Stimulated activated CD8-positive, alpha-beta memory T cell treated with anti-CD3 and anti-CD28 coated beads, Interleukin-15, amount 100 ng/mL, for 1 hour (primary cell): ENCODE measurements at places on chromosomes 2 and 18.

DNA sequence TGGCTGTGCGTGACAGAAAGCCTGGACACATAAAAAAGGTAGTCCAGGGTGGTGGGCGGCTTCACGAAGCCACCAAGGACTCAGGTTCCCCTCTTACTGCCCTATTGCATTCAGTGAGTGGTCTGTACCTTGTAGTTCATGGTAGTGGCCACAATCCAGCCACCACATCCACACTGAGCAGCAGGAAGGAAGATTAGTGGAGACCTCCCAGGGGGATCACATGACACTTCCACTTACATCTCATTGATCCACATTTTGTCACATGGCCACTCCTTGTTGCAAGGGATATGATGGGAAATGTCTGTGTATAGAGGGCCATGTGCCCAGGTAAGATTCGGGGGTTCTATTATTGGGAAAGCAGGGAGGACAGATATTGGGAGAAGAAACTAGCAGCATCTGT lies 13.7 kb downstream of the IL1R2 start:
- no peak for DNase-seq

- DNase-seq, result no peak
These were observed 11.2 kb upstream of the WIPF1 start for GRCh38 chr2:174608866-174609214.

GRCh38 chr2:43251171-43251731 lies 24.8 kb upstream of the ZFP36L2 start:
- no peak for DNase-seq

DNA sequence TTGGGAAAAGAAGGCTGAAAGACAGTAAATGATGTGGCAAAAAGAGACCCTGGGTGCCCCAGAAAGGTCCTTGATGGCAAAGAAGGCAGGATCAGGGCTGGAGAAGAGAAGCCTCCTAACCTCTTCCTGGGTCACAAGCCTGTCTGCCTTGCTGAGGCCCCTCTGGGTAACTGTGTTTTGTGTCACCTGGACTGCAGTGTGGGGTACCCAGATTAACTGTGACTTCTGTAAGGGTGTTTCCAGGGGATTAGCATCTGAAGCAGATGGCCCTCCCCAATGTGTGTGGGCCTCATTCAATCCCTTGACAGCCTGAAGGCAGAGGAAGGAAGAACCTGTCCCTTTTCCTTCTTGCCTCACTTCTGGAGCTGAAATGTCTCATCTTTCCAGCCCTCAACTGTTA lies 35.6 kb upstream of the APCDD1 start:
- no peak for DNase-seq

DNA sequence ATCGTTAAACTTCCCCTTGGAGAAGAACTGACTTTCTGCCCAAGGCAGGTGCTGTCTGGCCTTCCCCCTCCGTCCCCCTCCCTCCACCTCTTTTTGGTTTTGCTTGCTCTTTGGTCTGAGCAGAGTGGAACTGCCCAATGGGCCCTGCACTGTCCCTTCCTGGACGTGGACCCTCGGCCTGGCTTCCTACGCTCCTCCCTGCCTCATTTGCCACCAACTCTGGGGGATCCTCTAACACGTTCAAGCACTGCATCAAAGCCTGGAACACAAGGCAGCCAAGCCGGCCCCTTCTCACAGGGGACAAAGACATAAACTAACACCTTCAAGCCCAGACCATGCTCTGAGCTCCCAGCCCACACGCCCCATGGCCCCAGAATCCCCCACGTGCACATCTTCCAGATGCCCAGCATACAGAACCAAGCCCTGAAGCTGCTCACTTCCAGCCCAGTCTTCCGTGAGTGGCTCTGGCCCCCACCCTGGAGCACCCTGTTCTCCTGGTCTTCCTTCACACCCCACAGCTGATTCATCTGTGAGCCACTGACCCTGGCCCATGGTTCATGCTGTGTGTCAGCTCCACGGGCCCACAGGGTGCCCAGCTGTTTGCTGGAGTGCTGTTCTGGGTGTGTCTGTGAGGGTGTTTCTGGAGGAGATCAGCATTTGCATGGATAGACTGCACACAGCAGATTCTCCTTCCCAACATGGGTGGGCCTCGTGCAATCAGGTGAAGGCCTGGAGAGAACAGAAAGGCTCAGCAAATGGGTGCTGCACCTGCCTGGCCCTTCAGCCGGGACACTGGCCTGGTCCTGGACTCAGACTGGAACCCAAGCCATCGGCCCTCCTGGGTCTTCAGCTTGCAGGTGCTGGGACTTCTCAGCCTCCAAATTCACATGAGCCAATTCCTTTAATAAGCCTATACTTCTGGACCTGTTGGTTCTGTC lies 247.1 kb upstream of the SALL3 start:
- no peak for DNase-seq

GRCh38 chr2:64119369-64119768 lies 24.9 kb downstream of the PELI1 start:
- no peak for DNase-seq

- no peak for DNase-seq
These were observed 100.1 kb upstream of the RNF152 start for GRCh38 chr18:61992923-61993322.

DNA sequence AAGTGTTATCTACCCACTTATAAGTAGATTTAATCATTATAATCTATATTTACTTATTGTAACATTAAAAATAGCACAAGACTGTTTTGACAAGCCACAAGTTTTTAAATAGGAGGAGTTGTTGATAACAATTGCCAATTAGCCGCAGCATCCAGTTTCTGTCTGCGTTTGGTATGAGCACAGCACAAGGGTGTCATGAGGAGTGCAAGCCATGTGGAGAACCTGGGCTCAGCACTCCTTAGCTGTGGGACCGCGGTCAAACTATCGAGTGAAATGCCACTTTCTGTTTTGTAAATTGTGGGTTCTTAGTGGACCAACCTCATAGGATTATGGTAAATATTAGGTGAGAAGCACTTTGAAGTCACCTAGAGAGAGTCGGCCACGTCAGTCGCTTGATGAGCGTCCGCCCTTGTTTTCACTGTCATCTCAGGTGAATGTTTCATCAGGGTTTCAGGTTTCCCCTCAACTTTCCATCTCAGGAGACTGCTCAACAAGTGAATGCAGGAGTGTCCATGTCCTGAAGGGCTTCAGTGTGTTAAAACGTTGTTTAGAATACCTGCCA lies 294.5 kb downstream of the ZNF407 start:
- no peak for DNase-seq

- DNase-seq, result no peak
These were observed 262.1 kb downstream of the LPIN1 start for GRCh38 chr2:12008425-12009061.

DNA sequence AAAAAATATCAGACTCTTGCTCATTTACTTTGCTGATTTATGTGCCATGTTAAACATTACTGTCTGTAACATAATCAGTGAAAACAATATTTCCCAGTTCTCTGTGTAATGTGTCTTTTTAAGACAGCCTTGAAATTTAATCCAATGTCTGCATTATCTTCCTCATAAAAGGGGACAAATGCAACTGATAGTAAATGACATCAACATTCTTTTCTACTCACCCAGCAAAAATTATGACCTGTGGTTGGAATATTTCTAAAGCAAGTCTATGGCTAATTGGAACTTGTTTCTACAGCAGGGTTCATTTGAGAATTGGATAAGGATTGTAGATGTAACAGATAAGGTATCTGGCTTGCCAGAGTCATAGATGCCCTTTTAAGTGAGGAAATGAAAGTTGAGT lies 34.8 kb downstream of the C1D start:
- DNase-seq, result no peak

DNA sequence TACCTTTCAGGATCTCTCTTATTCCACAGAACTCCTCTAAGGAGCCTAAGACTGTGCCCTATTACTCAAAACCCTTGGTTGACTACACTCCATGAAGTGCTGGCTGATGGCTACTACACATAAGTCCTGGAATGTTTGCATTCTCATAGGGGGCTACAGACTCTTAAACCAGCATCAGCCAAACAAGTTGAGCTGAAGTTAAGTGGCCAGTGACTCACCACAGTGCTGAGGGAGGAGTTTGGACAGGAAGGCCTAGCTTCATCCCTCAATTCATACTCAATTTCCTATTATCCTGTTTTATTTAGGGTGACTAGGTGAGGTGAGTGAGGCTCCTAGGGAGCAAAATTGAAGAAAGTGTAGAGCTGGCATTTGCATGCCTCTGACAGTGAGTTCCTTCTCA lies 246.7 kb downstream of the SMAD2 start:
- no peak for DNase-seq

DNA sequence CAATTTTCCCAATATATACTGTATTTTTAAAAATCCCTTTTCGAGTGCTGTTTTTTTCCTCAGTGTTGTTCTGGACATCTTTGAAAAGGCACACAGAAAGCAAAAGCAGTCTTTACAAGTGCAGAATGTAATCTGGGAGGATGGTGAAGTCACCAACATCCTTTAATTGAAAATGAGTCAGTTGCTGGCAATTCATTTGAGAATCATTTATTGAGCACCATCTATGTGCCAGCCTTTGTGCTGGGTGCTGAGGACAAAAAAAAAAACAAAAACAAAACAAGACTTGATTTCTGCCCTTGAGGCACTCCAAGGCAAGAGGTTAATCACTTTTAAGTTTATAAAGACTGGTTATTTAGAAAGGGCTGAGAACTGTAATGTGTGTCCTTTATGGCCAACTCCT lies 46.7 kb upstream of the ACVR1 start:
- DNase-seq, result no peak

DNA sequence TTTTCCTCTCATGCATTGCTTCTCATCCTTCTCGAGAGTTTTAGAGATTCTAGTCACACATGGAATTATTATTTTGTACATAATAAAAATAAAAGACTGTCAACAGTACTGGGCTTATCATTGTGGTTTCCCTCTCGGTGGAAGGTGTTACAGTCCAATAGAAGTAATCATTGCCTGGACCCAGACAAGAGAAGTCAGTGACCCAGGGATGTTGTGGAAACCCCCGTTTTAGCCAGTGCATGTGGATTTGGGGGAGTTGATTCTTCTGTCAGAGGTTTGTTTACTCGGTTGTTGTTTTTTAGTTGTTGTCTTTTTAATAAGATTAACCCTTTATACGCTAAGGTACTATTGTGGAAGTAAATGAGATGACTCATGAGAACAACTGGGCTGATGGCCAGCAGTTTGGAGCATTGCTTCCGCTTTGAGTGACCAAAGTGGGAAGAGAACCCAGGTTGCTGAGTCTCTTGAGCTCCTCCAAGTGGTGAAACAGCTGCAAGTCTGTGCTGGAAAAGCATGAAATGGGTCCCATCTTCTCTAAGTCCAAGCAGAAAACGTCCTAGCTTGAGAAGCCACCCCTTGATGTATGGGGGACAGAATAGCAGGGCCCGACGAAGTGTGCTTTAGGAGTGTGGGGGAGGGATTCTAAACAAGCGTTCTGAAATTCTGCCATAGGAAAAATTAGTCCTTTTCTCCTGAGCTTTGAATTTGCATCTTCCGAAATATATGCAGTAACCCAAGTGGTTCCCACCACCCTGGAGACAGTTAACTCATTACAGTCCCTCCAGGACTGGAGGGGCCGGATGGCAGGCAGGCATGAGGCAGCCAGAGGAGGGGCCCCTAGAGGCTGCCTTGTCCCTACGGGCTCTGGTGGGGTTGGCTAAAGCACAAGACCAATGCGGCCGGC lies 61.8 kb upstream of the GPR45 start:
- no peak for DNase-seq

DNA sequence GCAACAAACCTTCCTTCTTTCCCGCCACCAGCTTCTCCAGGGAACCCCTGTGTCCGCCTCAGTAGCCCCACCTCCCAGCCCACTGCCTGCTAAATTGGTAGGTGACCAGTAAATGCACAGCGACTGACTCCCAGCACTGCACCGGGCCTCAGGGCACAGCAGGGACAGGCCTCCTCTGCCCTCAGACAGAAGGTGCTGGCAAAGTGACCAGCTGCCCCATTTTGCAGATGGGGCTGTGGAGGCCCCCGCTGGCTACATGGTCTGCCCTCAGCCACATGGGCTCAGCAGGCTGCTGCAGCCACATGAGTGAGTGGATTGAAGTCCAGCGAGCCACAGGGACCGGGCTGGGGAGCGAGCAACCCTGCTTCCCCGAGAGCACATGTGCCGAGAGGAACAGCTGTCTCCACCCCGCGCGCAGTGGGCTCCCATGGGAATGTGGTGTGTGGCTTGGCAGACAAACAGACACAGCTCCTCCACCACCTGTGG lies 7.8 kb upstream of the NPPC start:
- DNase-seq, result no peak

GRCh38 chr2:209431701-209432100 lies 7.9 kb downstream of the MAP2 start:
- no peak for DNase-seq

DNA sequence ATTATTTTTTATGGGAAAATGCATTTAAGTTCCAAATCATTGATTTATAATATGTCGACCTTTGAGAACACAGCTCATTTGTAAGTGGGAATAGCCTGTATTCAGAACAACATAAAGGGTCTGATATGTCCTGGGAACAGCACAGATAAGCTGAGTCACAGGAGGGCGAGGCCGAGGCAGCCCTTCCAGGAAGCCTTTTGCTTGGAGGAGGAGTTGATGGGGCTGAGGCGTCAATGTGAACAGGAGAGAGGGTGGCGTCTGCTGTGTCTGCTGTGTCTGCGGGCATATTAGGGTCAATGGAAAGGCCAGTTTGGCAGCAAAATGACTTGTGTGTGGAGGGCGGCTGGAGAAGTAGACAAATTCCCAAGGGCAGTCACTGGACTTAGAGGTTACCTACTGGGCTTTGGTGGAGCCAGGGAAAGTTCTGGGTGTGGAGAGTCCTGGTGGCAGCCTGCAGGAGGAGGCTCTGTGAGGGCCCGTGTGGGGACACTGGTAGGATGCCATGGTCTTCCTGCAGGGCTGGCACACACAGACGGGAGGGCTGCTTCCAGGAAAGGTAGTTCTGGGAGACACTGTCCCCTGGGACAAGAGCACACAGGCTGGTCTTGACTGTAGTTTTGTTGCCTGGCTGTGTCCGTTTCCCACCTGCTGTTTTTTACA lies 128.1 kb downstream of the GLI2 start:
- DNase-seq, result no peak

DNA sequence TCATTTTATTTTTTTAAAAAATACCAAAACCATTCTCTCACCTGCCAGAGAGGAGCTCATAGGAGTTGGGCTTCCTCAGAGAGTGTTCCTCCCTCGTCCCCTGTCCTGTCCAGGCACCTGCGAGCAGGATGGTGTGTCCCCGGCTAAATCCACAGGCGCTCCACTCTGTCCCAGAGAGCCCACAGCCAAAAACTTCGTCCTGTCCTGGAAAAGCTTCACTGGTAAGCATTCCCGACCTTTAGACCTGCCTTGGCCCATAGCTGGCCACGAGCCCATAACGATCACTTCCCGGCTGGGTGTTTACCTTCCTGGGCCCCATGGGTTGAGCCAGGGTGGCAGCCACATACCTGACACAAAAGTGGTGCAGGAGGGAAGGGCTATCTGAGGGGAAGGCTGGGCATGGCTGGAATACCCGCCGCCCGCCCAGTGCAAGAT lies at the start of gene NGEF:
Gene NGEF, minus strand, starts transcription at position 230 of the 435 bp plus-strand sequence. CDS start 38,366 bp downstream, outside the sequence.
- no peak for DNase-seq
